Gastrocnemius medialis (tissue), 4 donors: ENCODE measurements at places on chromosomes 12 and 14.

DNA sequence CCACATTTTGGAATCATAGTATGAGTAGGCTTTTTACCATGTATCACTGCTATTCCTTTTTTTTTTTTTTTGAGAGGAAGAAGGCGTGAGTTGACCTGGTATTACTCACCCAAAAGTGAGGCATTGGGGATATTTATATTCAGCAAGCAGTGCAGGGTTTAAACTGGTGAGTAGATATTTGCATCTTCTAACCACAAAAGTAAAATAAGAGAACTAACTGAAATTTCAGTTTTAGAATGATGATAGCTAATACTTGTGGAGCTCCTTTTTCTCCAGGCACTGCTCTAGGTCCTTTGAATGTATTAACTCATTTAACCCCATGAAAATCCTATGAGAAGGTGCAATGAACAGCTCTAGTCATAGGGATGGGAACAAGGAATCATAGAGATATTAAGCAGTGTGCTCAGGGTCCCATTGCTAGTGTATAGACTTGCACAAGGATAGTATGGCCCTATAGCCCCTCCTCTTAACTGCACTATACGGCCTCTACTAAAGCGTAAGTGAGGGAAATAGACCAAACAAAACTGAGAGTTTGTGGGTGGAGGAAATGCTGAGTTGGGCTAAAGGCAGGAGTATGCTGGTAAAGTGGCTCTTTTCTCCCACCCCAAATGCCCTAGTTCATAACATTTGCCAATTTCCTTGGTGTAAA, 104.3 kb upstream of the MAX start:
- no peak for DNase-seq

DNA sequence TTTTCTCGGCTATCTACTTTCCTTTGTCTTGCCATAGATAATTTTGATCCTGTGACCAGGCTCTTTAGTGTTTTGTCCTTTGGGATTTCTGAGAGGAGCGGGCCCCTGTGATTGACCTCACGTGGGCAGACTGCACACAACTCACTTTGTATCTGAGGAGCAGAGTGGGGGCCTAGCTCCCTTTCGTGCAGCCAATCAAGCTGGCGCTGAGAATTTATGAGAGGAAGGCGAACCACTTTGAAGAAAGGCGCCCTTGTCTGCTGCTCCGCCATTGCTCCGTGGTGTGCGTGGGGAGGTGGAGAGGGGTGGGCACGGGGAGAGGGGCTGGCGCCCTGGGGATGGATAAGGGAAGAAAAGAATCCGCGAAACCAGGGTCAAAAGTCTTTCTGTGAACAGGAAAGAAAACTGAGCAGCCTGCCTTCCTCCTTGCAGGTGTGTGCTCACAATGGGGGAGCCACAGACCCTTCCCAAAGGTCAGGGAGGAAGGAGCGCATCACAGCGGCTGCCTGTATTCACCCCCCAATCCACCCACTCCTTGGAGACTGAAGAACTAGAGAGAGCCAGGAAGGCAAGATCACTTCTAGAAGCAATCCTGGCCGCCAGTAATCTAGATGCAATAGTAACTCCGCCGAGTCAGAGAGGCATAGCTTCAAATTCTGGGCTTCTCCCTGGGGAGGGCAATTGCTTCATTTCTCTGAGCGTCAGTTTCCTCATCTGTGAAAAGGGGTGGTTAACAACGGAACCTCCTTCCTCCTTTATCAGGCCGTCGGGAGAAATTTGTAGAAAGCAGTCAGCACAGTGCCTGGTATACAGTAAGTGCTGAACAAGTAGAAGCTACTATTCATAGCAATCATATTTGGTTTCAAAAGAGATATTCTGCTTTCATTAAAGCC, 24.9 kb upstream of the MED13L start:
- DNase-seq: no peak

DNA sequence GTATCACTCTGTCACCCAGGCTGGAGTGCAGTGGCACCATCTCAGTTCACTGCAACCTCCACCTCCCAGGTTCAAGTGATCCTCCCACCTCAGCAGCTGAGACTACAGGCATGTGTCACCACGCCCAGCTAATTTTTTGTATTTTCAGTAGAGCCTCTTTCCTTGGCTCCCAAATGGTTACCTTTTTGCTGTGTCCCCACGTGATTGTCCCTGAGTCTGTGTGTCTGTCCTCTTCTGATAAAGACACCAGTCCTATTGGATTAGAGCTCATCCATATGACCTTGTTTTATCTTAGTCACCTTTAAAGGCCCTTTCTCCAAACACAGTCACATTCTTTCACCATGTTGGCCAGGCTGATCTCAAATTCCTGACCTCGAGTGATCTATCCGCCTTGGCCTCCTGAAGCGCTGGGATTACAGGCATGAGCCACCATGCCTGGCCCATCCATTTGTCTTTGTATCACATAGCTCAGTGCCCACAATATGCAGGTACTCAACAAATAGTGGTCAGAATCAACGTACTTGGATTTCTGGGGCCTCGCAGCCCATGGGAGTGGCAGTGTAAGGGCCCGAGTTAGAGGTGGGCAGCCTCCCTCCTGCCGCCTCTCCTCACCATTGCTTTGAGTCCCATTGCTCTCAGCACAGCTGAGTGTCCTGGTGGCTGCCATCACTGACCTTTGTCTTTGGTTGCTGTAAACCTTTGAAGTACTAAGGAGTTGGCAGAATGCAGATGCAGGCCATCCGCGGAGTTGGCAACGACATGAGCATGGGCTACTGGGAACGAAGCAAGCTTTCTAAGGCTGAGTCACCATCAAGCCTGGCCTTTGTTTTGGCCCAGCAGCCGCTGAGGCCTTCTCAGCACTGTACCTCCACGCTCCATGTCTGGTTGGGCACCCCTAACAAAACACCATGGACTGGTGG, 9.3 kb downstream of the TPCN1 start:
- DNase-seq: peak; percentile 86

GRCh38 chr14:96261772-96262655, 6.0 kb downstream of the BDKRB1 start:
- DNase-seq: no peak
